DMS 273 treated with DMSO at 0.1 percent for 48 hours (cell line): ENCODE measurements at places on chromosomes 5 and 9.

- DNase-seq: no peak
These were observed 331.9 kb downstream of the SPOCK1 start for GRCh38 chr5:137167187-137167586.

DNA sequence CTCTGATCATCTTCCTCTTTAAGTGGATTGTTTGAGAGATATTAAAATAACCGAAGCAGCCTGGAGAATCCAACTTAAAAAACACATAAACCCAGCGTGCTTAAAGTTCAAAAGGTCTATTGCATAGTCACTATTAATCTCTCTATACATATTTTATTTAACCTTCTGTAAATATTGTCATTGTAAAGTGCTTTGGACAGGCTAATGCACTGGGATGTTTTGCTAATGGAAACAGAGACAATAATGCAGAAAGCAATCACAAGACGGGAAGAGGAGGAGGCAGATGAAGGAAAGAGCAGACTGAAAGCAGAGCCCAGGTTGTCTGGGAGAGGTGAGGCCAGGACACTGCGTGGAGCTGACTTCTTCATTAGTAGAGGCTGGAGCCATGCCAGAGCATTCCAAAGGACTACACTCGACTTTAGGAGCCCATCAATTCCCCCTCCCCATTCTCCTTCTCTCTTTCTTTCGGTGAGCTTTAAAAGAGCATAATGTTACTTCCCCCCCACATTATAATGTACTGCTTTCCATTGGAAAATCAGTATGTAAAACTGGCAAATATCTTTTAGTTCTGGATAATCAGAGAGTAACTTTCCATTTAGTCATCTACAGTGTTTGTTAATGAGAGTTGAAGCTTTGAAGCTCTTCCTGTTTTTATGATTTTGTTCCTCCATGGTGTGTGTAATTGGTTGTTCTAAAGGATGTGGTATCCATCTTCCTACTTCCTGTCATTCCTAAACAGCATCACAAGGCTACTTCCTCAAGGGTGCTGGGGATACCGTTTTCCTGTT is 307.3 kb upstream of the MPDZ start:
- DNase-seq: no peak

DNA sequence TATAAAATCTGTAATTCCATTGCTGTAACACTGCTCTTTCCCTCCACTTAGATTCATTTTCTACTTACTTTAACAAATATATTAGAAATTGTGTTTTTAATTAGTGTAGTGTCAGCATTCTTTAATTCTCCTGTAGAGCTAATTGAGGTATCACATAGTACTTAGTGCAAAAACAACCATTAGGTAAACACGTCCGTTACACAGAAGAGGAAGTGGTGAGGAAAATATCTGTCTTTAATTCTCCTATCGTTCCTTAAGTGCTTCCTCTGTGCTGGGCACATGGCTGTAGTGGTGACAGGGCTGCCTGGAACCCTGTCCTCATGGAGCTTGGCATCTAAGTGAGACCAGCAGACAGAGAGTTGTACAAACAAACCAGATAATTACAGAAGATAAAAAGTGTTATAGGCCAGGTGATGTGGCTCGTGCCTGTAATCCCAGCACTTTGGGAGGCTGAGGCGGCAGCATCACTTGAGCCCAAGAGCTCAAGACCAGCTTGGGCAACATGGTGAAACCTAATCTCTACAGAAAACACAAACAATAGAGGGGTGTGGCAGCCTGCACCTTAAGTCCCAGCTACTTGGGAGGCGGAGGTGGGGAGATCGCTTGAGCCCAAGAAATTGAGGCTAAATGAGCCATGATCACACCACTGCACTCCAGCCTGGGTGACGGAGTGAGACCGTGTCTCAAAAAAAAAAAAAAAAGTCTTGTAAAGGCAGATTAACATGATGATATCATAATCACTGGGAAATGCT is 36.4 kb downstream of the PARP8 start:
- DNase-seq: no peak

- DNase-seq: no peak
These were observed 786 bp upstream of the HRCT1 start for GRCh38 chr9:35905051-35905781.

DNA sequence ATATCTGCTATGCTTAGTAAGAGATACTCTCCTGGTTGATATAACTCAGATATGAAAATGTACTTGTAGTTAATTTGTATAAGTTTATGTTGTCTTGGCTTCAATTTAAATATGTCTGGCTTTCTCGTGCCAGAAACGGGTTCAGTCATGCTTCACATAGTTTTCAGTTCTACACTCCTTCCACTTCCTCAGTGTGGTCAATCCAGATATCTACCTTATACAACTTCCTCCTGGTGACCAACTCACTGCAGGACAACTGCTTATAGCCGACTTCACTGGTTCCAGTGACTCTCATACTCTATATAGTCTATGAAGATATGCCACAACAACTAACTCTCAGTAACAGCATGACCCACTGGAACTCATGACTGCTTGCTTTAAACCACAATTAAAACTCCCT is 690.4 kb downstream of the SLCO4C1 start:
- DNase-seq: no peak
